NCI-H2081 treated with DMSO at 0.1 percent for 48 hours (cell line): ENCODE measurements at places on chromosomes 5 and 9.

- no peak for DNase-seq
Observed at GRCh38 chr9:83444110-83444509, 94.1 kb downstream of the FRMD3 start.

- DNase-seq = no peak
Observed at GRCh38 chr9:31325778-31326177, 1058.7 kb upstream of the ACO1 start.

DNA sequence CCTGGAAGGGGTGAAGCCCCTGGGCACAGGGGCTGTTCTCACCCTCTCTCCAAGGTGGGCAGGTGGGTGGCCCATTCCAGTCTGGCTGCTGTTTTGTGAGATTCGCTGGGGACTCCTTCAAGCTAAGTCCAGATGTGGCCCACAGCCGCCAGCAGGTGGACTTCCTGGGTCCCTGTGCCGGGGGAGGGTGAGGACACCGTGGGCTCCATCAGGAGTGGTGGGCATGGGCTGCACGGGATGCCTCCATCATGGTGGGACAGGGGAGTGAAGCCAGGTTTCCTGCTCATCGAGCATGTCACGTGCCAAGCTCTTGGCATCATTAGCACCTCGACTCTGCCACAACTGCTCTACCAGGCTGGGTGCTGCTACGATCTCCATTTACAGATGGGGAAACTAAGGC is 1.8 kb downstream of the NCS1 start:
- DNase-seq = no peak

- no peak for DNase-seq
Observed at GRCh38 chr9:29214690-29215253, 1641.5 kb upstream of the C9orf72 start.

- DNase-seq = no peak
Observed at GRCh38 chr9:25427898-25428297, 250.3 kb downstream of the TUSC1 start.

- no peak for DNase-seq
Observed at GRCh38 chr9:118961857-118962256, 407.4 kb downstream of the BRINP1 start.

DNA sequence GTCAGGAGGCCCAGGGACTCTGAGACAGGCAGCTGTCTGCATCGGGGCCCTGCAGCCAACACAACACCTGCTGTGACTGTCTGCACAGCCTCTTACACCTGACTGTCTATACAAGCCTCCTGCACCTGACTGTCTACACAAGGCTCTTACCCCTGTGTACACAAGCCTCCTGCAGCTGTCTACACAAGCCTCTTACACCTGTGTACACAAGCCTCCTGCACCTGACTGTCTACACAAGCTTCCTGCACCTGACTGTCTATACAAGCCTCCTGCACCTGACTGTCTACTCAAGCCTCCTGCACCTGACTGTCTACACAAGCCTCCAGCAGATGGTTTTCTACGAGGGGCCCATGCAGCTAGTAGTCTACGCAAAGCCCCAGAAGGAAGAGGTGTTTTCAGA is 18.6 kb downstream of the IRX2 start:
- no peak for DNase-seq

DNA sequence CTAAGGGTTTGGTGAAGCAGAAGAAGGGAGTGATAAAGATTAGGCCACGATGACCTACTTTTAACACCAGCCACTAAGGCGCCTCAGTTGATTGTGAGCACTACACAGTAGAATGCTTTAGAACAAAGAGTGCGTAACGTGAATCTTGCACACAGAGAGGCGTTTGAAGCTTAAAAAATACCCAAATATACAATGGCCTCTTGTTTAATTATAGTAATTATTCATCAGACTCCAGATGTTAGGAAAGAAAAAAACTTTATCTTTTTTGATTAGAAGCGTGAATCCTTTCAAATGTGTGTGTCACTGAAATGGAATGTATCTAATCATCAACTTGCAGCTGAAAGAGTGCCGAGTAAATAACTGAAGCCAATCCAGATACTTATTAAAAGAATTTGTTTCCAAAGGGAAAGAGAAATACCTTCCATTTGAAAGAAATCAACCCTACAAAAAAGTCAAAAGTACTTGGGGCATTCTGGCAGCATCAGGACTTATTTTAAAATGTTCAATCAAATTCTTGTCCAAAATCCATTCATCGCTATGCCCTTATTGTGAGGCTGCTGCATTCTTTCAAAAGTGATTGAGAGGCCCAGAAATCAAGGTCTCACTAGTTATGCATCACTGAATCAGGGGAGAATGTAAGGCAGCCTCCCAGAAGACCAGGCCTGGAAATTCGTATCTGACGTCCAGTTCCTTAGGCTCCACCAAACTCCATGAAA is 337.5 kb downstream of the ZNF608 start:
- no peak for DNase-seq

GRCh38 chr5:126808521-126808988 is 31.6 kb downstream of the LMNB1 start:
- no peak for DNase-seq

DNA sequence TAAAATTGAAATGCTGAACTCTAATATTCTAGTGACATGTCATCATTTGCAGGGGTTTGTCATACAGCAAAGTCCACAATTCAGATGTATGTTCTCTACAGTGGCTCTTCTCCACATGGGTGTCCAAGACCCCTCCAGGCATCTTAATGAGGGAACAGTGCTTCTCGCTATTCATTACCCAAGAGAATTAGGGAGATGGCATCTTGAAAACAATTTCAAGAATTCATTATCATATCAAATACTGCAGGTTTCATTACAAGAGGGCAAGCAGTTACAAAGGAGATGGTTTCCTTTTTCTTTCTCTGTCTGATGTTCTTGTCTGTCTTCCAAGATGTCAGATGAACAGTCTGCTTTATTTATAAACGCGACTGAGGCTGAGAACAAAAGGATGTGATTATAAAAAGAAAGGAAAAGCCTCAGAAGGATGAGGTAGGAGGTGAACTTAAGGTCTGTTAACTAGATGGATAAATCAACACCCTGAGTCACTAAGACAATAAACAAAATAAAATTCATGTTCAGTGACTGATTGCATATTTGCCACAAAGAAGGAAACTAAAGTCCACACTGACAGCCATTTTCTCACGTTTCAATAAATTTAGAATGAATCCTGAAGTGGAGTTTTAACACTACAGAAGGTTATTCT is 326.7 kb upstream of the EFNA5 start:
- no peak for DNase-seq

GRCh38 chr5:68419637-68420452 is 204.3 kb downstream of the PIK3R1 start:
- DNase-seq = no peak

DNA sequence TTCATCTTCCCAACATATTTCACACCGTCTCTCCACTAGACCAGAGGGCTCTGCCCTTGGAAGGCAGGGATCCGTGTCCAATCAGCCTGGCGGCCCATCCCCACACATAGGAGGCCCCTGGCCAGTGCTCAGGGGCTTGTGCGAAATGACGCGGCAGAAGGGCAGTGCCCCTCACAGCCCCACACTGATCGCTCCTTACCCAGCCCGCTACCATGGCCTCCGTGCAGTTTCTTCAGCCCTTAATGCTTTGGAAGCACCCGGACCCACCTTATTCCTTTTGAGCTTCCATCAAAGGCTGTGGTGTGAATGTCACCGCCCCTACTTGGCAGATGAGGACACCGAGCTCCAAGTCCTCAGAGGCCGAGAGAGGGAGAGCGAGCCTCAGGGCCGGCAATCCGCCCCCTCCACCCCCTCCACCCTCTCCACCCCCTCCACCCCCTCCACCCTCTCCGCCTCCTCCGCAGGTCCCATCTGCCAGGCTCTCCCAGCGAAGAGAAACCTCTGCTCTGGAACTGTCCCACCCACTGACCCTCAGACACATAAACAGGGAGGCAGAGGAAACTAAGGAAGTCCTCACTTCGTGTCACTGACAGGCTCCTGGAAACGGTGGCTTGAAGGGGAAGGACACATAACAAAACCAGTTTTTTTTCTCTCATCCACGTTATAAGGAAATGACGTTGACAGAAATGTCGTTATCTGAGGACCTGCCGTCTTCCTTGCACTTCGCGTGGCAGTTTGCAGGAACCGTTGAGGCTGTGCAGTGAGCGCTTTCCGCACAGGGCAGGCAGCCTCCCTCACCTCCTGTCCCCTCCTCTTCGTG is 13.9 kb downstream of the QSOX2 start:
- no peak for DNase-seq

GRCh38 chr5:1819458-1819857 is 18.3 kb downstream of the NDUFS6 start:
- DNase-seq = no peak

DNA sequence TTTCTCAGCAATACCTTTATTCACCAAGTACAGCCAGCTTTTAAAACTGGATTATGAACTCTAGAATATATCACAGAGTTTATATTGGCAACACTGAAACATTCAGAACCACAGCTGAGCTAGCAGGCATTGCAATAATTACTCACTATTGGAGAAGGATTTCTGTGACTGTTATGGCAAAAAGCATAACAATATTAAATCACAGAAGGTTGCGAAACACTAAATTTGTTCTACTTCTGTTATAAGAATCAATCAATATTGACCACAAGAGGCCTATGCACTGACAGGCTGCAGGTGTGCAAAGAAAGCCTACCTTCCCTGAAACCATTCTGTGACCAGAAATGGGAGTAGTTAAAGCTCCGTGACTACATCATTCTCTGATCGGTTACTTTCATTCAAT is 59.2 kb downstream of the AP3B1 start:
- DNase-seq = no peak

DNA sequence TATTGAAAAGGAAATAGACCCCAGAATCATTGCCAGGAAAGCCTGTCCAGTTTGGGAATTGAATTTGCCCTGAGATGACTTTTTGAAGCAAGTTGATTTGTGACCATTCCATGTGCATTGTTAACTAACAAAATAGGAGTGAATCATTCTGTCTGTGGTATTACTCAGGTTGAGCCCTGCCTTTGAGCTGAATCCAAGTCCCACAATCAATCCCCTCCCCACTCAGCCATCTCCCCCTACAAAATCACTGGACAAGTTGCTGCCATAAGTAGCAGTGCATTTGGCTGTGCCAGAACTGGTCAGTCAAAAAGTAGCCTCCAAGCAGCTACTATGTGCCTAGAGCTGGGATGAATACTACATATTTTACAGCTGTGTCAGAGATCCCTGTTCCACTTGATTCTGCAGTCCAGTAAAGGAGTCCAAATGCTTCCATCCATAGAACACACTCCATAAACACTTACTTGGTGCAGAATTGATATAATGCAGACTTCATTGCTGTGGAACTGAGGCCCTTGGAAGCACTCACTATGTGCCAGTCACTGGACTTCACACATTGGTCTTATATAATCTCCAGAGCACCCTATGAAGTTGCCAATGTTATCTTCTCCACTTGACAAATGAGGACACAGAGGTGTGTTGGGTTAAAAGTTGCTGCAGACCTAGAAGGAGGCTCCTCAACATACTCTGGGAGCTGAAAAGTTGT is 96.1 kb downstream of the ZNF462 start:
- DNase-seq = no peak

- no peak for DNase-seq
Observed at GRCh38 chr5:174571662-174572397, 152.6 kb upstream of the MSX2 start.

GRCh38 chr5:115487756-115488155 is 56.8 kb downstream of the FEM1C start:
- DNase-seq = no peak

DNA sequence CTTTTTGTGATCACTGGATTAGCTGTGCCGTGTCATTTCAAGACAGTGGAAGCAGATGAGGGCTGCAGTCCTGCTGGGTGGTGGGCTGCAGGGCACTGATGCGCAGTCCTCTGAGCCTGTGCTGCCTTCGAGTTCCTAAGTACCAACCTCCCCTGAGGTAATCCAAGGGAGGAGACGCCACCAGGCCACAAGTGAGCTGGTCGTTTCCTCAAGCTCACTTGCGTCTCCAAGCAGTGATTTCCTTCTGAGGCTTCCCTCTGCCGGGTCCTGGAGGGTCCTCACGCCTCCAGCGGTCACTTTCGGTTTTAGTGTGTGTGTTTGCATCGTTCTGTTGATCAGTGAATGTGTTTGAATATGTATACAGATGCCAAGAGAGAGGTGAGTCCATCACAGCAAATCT is 115.7 kb downstream of the TRIO start:
- no peak for DNase-seq

DNA sequence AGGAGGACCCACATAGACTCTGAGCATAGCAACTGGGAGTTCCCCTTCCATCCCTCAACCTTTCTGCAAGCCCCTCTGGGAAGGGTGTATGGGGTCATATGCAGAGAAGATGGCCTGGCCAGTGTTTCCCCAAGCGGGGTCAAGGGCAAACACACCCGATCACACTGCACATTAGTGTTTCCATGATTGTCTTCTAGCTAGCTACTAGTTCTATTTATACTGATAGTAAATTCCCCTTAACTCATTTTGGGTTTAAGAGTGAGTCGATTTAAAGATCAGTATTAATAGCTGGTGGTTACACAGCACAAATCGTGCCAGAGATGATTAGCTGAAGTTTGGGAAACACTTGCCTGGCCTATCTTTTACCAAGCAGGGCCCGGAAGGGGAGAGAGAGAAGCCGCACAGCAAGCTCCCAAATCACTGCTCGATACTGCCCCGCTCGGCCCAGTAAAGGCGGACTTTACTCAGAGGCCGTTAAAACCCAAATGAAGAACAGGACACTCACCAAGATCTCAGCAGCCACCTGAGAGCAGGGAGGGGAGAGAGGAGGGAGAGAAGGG is 29.4 kb upstream of the TNIP1 start:
- no peak for DNase-seq
